ENCODE measurements at places on chromosomes 3 and 15.

GRCh38 chr15:75042730-75043508 lies 19.5 kb downstream of the PPCDC start:
- DNase-seq, result peak; percentile 60

- no peak for DNase-seq
Observed at GRCh38 chr3:54793171-54793570, 134.7 kb downstream of the LRTM1 start.

- DNase-seq, result no peak
Observed at GRCh38 chr3:1987980-1988379, 110.7 kb upstream of the CNTN4 start.

DNA sequence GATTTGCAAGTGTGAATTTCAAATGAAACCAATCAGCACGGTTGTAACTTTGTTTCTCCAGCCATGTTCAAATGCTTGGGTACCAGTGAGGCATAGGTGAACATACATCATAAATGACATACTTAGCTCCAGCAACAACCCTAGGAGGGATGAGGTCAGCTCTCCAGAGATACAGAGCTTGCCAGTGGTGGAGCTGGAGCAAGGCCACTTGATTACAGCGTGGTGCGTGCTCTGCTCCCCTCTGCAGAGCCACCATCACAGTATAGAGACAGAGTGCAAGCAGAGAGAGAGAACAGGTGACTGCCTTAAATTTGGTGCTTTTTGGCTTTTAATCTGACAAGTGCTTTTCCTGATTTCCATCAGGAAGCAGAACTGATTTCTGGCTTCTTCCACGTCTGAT lies 275.1 kb downstream of the PDZRN3 start:
- no peak for DNase-seq

DNA sequence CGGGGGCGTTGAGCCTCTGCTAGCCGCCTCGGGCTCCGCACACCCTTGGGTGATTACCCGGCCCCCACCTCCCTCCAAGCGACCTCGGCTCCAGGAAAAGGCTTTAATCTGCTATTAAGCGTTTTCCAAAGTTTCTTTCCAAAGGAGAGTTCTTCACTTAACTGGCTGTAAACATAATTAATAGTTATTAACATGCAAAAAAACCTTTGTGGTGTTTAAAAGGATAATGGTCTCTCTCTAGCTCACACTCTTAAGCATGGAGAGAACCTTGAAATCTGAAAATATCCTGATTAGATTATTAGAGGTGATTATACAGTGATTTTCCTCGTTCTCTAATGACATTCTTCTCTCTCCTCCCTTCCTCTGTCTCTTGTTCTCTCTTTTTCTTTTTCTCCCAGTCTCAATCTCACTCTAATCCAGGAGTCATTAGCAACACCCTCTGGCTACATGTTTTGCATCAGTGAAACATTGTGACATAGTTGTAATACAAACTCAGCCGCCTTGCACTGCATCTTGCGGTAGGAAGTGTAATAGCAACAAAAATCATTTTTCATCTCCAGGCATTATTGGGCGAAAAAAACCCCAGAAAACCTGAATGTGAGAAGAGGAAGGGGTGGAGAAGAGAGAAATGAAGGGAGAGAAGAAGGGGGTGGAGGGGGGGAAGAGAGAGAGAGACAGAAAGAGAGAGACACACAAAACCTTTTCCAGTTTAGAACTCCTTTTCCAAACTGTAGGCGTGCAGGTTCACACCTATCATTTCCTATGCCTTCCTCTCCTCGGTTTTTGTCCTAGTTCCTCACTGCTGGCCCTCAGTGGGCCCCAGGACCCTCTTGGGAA lies 24.4 kb downstream of the NR2F2 start:
- no peak for DNase-seq

GRCh38 chr3:107461721-107462120 lies 61.0 kb upstream of the BBX start:
- no peak for DNase-seq

DNA sequence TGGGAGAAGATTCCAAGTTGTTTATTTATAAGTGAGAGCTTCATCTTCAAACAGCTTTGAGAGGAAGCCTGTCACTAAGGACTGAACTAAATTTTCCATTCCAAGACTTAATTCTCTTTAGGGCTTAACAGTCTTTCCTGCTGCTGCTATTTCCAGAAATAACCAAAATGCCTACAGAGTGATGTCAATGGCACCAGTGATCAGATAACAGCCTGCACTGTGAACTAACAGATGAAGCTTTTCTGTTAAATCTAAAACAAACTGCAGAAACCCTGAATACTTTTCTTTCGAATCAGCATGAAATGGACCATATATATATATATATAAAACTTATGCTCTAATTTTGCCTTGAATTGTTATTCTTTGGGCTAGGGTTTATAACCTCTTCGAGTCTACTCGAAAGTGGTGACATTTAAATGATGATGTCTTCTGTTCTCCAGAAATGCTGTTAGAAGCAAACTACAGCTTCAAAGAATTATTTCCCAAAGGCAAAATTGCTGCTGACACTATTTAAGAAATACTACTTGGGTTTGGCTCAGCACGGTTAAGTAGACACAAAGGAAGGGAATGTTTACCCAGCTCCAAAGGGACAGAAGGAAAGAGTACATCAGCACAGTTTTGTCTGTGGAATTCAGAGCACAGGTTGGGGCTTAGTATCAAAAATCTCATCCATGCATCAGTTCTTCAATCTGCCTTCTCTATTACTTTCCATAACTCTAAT lies 238.5 kb upstream of the LRRN1 start:
- DNase-seq, result no peak

GRCh38 chr3:44323341-44323955 lies 15.1 kb upstream of the TCAIM start:
- DNase-seq, result peak; percentile 27

DNA sequence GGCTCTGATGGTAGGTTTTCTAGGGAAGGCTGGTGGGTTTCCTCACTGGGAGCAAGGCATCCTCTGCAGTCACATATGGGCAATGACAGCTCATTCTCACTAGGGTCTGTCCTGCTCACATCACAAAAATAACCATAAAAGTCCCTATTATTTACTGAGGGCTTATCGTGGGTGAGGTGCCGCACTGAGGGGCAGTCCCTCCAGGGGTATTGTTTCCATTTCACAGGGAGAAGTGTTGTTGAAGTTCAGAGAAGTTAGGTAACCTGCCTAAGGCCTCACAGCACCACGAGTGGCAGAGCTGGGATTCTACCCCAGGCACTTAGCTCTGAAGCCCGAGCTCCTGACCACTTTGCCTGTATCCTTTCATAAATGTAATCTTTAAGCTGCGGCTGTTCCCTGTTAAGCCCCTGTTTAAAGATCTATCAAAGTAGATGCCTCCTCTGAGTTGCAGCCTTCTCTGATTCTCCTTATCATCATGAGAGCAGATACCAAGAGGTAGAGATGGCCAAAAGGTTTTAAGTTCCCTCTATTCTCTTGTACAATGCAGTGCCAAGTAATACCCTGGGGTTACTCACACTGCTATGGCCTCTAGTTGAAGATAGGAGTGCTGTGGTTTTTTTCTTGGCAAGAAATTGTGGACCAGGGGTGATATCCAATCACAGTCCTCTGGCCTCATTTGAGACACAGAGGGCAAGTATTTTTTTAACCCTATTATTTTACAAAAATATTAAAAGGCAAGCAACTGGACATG lies 107.0 kb downstream of the RPLP1 start:
- DNase-seq, result no peak

DNA sequence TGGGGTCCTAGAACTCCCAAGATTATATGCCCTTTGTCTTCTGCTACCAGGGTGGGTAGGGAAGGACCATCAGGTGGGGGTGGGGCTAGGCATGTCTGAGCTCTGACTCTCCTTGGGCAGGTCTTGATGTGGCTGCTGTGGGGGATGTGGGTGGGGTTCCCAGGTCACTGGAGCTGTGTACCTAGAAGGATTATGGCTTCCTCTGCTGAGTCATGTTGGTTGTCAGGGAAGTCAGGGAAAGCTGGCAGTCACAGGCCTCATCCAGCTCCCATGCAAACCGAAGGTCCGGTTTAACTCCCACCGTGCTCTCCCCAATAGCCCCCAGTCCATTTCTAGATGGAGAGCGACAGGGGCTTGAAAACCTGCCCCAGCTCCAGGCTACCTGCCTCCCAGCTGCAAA lies 35.2 kb downstream of the EID1 start:
- no peak for DNase-seq

GRCh38 chr15:76258460-76258859 lies 52.8 kb downstream of the ETFA start:
- no peak for DNase-seq

GRCh38 chr3:111577798-111578685 lies 17.1 kb downstream of the ZBED2 start:
- DNase-seq, result peak; percentile 37

- no peak for DNase-seq
Observed at GRCh38 chr15:80611543-80612080, 83.5 kb upstream of the ABHD17C start.

GRCh38 chr3:69212411-69213160 lies 90.2 kb upstream of the LMOD3 start:
- DNase-seq, result no peak

- DNase-seq, result peak; percentile 27
Observed at GRCh38 chr3:176359211-176359610, 838.1 kb downstream of the TBL1XR1 start.

DNA sequence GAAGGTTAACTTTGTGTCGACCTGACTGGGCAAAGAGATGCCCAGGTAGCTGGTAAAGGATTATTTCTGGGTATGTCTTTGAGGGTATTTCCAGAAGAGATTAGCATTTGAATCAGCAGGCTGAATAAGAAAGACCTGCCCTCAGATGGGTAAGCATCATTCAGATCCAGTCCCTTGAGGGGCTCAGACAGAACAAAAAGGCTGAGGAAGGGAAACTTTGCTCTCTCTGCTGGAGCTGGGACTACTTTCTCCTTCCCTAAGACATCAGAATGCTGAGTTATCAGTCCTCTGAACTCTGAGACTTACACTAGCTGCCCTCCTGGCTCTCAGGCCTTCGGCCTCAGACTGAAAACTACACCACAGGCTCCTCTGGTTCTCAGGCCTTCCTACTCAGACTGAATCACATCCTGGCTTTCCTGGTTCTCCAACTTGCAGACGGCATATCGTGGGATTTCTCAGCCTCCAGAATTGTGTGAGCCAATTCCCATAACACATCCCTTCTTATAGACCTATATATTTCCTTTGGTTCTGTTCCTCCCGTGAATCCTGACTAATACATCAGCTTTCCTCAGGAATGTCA lies 982.9 kb downstream of the TUSC7 start:
- no peak for DNase-seq

DNA sequence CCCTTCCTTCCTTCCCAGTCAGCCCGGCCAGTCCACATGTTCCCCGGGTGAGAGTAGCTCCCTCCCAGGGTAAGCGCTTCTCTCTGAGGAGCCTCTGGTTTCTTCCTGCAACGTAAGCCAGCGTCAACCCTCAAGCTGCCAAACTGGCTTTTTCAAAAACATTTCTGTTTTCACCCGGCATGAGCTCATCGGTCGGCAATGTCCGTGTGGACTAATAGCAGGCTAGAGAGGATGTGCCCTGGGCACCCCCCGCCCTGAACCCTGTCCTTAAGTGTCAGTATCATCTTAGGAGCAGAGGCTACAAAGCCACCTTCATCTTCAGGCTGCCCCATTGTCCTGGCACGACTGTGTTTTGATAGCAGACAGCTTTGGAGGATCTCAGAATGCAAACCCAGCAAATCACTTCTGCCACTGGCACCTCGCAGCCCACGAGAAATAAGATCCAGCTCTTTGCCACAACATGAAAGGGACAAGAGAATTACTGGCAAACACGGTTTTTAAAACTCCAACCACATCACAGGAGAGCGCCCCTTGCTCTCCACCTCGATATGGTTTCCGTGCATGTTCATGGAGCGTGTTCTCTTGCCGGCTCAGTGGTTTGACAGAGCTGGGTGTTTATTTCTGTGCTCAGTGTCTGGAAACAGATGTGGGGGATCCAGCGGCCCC lies 9.9 kb downstream of the ALDH1A3 start:
- peak; percentile 32 for DNase-seq

DNA sequence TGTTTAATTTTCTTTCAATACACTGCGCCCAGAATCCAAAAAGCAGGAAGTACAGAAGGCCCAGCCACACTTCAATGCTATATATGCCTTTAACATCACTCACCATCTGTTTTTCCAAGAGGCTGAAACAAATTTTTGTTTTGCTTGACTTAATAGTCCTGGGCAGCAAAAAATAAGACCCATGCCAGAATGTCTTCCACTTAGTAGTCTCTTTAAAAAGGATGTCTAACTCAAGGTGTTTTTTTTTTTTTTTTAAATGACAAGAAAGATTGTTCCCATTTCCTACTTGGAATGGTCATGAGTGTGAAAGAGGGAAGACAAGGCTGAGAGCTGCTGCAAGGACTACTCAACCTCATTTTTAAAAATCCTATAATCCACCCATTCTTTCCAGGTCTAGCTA lies 590.3 kb upstream of the SGO1 start:
- no peak for DNase-seq

DNA sequence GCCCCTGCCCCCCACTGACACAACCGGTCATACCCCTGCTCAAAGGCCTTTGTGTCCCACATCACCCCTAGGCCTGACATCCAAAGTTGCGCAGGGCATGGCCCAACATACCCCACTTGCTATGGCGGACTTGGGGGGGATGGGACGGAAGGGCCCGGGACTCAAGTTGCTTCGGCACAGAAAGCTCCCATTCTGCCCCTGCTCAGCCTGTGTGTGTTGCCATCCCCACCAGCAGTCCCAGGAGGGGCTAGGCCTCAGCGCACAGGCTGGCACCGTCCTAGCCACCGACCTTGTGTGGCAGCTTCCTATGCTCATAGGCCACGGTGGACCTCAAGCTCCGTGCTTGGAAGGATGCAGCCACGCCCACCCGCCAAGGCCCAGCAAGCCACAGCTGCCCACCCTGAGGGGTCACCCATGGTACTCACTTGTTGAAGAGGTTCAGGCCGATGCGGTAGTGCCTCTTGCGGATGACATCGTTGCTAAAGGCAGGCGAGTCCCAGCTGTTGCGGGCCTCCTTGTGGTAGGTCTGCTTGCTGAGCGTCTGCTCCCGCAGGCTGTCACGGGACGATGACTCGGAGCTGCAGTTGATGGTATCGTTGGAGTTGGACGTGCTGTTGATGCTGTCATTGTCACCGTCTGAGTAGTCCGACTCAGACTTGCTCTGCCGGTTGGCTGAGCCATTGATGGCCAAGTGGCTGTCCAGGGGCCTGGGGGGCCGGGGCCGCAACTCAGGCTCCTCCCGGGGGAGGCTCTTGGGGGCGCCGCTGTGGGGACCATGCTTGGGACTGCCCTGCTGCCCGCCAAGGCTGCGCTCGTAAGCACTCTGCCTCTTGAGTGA lies 93.9 kb upstream of the RPL32 start:
- DNase-seq, result no peak

GRCh38 chr3:128681369-128681829 lies 30.8 kb upstream of the RPN1 start:
- no peak for DNase-seq

DNA sequence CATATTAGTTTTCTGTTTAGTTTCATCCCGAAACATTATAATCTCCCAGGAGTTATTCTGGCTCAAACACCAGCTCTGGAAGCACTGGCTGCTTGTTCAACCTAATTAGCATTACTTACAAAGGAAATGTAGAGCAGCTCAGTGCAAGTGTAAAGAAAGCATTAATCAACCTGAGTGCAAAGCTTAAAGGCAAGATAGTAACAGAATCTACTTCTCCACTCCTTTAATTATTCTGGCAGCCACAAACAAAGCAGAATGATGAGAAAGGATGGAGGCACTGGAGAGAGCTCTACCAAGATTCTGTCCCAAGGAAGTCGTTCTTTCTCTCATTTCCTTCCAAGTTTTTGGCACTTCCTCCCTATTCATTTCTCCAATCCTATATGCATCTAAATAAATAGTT lies 1384.0 kb downstream of the ZPLD1 start:
- no peak for DNase-seq
